ENCODE measurements at places on chromosomes 12 and 14.

- no peak for DNase-seq
Measured at GRCh38 chr12:5459051-5459782, 27.3 kb downstream of the NTF3 start.

- DNase-seq: no peak
Measured at GRCh38 chr14:75224561-75224960, 48.1 kb upstream of the TMED10 start.

- DNase-seq: no peak
Measured at GRCh38 chr14:99602788-99603415, 1.1 kb downstream of the CCDC85C start.

DNA sequence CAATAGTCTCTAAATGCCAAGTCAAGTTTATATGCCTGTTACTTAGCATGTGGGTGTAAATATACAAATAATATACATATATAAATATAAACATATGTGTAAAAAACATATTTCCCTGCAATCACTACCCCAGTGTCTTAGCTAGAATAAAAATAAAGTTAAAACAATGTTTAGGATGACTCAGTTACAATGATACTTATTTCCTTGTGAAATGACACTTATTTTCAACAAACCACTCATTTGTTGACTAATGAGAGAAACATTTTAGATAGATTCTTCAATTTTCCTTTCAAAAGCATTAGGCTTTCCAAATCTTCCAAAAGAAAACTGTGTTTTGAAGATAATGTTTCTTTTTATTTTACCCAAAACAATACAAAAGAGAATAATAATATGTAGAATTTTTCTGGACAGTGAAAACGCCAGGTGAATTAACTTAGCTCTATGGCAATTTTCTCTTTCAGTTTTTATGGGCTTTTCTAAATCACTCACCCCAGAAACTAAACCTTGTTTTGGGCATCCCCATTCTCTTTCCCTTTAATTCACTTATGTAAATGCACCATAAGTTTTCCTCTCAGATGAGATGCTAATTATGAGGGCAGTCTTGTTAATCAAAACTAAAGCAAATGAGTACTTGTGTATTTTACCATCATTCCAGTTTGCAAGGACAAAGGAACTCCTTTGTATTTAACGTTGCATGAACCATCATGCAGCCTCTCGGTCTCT lies 465.9 kb downstream of the BCAT1 start:
- no peak for DNase-seq

GRCh38 chr14:96011131-96011530 lies 28.0 kb upstream of the C14orf132 start:
- DNase-seq: no peak

- DNase-seq: no peak
Measured at GRCh38 chr14:104553166-104554087, 26.1 kb upstream of the C14orf180 start.

GRCh38 chr12:130742112-130742511 lies 26.0 kb upstream of the RIMBP2 start:
- DNase-seq: no peak

- DNase-seq: no peak
Measured at GRCh38 chr12:57724003-57724935, 14.3 kb downstream of the AGAP2 start.

GRCh38 chr14:23629832-23630396 lies 6.2 kb upstream of the DHRS2 start:
- no peak for DNase-seq

DNA sequence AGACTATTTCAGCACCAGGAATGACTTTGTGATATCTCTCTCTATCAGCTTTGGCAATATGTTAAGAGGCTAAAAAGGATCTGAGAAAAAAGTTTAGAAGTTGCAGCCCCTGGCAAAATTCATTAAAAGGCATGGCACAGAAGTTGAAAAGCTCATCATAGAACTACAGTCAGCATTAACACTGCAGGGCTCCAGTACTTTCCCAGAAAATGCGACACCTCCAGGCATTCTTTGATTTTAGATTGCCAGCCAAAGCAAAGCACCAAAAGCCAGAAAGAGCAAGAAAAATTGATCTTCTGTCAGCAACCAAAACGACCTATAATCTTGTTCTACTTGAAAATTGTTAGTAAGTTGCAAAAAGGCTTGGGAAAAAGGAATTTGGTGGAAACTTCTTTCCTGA lies 713.5 kb downstream of the FSCB start:
- DNase-seq: no peak

DNA sequence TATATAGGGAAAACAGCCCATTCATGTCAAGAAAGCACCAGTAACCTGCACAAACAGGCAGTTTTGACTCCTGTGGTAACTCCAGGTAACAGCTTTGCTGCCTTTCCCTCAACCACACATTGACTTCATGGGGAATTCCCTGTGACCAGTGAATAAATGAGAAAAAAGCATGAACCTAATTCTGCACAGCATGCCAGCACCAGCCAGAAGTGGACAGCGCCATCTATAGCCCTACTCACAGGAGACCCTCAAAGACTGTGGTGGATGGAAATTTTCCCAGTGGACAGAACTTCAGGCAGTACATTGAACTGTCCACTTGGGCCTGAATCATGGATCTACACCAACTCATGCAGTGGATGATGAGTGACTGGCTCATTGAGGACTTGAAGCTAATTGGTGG lies 152.1 kb downstream of the SLC8A3 start:
- DNase-seq: no peak

DNA sequence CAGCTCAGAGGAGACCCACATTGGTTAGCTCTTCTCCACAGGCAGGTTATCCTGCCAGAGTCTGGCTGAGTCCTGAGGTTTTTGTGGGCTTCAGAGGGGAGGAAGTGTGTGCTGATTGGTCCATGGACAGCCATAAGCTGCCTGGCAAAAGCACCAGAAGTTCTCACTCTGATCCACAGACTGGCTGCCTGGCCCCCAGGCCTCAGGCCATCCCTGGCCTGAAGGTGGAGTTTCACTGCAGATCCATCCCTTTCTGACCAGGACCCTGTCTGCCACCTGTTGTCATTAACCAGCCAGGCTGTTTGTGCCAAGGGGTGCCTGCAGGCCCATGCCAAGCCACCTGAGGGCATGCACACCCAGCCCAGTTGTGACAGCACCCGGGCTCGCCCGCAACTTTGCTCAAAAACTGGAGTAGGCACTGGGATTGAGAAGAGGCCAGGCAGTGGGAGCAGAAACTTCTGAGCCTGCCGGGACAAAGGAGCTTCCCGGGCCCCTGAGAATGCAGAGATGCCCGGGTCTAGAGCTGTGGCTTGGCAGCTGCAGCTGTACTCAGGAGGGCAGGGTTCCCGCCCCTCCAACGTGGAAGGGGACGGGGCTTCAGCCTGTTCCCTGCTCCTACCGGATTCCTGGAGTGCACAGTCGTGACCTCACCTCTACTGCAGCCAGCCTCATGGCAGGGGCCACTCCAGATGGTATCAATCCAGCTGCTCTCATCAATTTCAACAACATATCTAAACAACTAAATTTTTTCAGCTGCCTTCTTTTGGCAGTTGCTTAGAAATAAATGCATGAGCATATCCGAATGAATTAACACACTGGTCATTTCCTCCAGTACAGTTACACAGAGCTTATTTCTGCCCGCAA lies 1277.3 kb downstream of the SLC16A7 start:
- DNase-seq: no peak

All from stimulated activated CD4-positive, alpha-beta T cell treated with anti-CD3 and anti-CD28 coated beads, Interleukin-1b, Interleukin-23, amount 100 ng/mL, for 4 hours (primary cell).